ENCODE measurements at places on chromosomes 7 and 10.
A peak's percentile ranks its signal among the peaks of the same experiment; 100 is the strongest.

- DNase-seq = no peak
Measured at GRCh38 chr10:11057994-11058393, 40.3 kb downstream of the CELF2 start.

DNA sequence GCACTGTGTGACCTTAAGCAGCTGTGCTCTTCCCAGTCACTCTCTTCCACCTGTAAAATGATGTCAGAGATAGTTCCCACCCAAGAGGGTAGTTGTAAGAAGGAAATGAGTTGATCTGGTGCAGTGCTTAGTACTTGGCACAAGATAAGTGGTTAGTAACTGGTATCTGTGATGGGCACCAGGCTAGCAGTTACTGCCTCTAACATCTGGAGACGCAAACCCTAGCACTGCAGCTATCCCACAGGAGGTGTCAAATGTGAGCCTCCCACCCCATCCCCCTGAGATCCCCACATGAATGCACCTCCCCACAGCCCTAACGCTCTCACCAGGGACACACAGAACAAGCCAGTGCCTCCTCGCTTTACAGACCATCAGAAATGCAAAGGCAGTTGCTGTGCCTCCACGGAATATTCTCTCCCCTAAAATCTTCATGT is 72.0 kb downstream of the KCNMA1 start:
- no peak for DNase-seq

DNA sequence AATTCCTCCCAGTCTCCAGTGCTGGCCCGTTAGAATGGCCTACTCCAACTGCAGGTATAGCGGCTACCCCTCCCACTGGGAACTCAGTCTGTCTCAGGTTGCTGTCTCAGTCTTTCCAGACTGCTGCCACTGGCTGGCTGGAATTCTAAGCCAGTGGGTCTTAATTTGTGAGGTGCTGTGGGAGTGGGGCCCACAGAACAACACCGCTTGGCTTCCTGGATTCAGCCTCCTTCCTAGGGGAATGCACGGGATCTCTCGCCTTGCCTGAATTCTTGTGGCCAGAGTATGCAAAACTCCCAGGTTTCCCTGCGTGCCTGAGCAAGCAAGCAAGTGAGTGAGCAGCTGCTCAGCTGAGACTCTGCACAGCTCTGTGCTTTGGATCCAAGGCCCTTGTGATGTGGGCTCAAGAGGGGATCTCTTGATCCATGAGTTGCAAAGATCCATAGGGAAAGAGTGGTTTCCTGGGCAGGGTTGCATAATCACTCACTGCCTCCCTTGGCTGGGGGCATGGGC is 41.5 kb upstream of the GPR141 start:
- DNase-seq = no peak

- DNase-seq = no peak
Measured at GRCh38 chr10:101123815-101124617, 7.1 kb upstream of the TLX1 start.

- no peak for DNase-seq
Measured at GRCh38 chr10:102781090-102781920, 37.6 kb downstream of the WBP1L start.

GRCh38 chr10:110368002-110368401 is 63.3 kb upstream of the SMNDC1 start:
- no peak for DNase-seq

DNA sequence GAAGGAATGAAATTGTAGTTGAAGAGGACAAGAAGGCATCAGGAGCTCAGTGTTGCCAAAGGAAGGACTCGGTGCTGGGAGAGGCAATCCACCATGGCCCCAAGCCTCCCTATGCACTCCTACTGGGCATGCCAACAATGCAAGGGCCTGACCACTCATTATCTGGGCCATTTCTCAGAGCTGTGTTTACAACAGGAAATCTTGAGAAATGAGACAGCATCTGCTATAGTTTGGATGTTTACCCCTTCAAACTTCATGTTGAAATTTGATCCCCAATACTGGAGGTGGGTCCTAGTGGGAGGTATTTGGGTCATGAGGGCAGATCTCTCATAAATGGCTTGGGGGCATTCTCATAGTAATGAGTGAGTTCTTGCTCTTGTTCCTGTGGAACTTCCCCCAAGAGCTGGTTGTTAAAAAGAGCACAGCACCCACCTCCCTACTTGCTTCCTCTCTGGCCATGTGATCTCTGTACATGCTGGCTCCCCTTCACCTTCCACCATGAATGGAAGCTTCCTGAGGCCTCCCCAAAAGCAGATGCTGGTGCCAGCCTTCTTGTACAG is 50.8 kb upstream of the AOAH start:
- no peak for DNase-seq

DNA sequence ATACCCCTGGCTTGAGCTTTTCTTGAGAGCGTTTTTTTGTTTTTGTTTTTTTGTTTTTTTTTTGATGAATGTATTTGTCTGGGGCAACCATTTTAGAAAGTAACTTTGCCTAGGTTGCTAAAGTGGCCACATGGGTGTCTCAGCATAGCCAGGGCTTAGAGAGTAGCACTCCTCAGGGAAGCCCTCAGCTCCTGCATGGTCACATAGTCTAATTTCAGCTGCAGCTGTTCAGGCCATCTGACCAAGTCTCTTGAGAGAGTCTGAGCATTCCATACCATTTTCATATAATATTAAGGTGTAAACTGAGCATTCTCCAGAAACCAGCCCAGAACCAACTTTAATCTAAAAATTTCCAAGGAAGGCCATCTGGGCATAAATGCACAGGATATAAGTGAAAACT is 186.4 kb downstream of the NPSR1 start:
- no peak for DNase-seq

- DNase-seq = no peak
Measured at GRCh38 chr7:71746006-71746405, 614.1 kb downstream of the GALNT17 start.

DNA sequence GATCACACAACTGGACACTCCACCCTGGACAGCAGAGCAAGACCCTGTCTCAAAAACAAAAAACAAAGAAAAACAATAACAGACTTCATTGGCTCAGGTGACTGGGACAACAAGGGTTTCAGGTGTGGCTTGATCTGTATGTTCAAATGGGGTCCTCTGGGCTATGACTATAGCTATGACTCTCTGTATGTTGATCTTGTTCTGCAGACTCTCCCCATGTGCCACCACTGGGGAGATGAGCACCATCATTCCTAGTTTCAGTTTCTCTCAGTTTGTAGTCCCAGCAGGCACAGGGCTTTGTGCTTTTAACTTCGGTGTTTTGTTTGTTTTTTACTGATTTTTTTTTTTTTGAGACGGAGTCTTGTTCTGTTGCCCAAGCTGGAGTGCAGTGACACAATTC is 53.8 kb downstream of the SUFU start:
- no peak for DNase-seq

DNA sequence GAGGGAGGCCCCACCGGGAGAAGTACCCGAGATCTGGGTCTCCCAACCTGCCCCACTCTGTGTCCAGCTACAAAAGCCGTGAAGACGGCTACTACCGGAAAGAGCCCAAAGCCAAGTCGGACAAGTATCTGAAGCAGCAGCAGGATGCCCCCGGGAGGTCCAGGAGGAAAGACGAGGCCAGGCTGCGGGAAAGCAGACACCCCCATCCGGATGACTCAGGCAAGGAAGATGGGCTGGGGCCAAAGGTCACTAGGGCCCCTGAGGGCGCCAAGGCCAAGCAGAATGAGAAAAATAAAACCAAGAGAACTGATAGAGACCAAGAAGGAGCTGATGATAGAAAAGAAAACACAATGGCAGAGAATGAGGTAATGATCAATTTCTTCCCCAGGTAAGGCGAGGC is 59.1 kb upstream of the PDCD4 start:
- DNase-seq = peak; percentile 26

DNA sequence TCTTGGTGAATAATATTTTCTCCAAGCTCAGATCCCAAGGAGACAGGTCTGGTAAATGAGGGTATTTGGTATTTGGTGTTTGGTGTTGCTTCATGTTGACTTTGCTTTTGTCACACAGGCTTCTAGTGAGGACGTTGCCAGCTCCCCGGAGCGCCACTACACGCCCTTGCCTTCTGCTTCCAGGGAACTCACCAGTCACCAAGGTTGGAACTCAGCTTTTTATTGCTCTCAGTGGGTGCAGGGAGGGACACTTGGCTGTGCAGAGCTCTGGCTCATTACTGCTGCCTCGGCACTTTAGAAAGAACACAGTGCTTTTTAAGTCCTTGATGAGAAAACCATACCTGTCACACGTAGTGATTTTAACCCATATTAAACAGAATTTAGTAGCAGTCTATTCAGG is 892.9 kb downstream of the LRMDA start:
- DNase-seq = no peak

DNA sequence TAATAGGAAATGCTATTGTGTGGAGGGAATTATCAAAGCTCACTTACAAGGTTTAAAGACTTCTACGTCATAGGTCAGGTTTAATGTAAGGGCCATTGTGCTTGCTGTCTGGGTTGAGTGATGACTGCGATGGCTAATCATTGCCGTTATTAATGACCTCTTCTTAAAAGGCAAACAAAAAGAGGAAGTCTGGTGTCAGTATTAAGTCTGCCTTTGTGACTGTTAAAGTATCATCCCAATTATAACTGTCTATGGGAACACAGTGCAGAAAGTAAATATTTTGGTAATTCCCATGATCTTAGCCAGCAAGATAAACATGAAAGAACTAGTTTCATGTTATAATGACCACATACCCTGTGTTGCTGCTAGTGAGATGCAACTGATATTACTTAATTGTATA is 382.4 kb downstream of the BBS9 start:
- DNase-seq = no peak

DNA sequence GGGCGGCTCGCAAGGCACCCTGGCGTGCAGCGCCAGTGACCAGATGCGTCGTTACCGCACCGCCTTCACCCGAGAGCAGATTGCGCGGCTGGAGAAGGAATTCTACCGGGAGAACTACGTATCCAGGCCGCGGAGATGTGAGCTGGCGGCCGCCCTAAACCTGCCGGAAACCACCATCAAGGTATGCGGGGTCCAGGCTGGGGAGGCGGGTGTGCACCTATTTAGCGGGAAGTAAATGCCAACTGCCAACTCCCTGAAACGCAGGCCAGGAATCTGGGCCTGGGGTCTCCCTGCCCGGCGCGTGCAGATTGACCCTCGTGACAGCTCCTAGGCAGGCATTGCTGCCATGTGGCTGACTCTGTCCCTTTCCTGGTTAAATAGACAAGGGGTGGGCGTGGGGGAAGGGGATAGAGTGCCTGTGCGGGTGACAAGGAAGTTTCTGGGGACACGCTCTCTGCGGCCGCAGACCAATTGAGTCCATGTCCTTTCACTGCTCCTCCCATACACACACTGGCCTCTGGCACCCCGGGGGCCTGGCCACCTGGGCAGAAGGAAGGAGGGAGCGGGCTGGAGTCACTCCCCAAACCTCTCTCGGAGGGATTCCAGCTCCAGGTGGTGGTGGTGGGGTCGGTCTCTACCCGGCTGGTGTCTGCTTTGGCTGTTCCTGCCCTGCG is 2.7 kb downstream of the EVX1 start:
- no peak for DNase-seq

- no peak for DNase-seq
Measured at GRCh38 chr10:132752378-132752777, 33.6 kb downstream of the NKX6-2 start.

DNA sequence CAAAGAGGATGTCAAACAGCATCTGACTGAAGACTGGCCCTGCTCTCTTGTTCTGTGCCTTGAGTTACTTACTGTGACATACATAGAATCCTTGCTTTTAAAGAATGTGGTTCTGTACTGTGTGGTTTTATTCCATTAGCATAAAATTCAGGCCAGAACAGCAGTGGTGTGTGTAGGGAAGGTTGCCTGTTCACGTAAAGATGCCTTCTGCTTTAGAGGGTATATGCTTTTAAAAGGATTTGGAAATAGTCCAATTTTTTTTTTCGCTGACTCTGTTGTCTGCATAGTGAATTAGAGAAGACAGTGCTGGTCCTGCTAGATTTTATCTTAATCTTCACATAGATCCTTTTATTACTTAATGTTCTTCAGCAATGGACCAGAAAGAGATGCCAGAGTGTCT is 470.8 kb upstream of the SEMA3A start:
- no peak for DNase-seq

DNA sequence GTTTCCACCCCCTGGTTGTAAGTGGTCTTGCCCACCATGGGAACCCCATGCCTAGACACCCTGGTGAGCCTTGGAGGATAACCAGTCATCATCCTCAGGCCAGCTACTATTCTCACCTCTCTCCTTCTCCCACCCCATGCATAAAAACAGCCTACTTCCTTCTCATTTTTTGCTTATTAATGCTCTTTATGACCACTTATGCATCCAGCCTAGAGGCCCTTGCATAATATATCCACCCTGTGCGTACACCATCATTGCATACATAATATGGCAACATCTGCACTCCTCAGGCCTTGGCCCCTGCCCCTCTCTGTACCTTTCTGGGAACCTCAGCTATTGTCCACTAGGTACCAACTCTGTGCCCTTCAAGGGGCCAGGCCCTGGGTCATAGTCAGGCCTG is 91.0 kb downstream of the CDH23 start:
- no peak for DNase-seq

DNA sequence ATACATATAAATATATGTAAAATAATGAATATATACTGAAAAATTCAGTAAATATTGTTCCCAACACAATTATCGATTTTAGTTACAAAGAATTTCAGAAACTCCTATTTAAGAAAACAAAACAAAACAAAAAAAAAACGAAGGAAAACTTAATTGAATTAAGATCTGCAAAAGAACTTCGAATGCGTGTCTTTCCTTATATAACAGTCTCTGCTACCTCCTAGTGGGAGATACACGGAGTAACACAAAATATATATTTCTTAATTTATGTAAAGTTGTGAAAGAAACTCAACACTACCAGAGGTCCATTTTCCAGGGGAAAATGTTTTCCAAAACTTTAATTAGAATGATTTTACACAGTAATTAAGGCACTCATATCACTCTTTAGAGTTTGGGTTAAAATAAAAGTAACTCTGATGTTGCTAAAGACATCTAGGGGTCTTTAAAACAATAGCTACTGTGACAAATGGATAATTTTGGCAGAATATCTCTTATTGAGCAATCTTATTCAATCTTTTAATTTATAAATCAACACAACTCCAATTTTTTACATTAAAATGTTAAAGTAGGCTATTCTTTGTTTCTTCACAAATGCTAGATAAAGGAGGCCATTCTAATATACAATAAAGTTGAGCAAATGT is 41.6 kb downstream of the NEBL start:
- peak; percentile 60 for DNase-seq

- no peak for DNase-seq
Measured at GRCh38 chr10:43944381-43945093, 295.9 kb upstream of the ZNF32 start.

- peak; percentile 77 for DNase-seq
Measured at GRCh38 chr7:121547544-121548092, 151.5 kb upstream of the FAM3C start.

DNA sequence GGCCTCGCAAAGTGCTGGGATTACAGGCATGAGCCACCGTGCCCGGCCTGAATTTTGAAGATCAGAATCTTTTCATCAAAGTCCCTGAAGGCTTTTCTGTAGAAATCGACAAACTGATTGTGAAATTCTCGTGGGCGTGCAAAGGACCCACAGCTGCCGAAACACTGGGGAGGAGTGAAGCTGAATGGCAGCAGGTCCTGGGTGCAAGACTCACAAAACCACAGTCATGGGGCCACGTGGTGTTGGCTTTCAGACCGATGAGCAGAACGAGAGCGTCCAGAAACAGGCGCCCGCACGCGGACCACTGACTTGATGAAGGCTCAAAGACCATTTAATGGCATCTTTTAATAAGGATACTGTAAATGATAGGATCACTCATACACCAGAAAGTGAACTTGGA is 24.7 kb upstream of the PRKAR1B start:
- peak; percentile 25 for DNase-seq

Data from fibroblast of mammary gland (primary cell).